MCF 10A (cell line): ENCODE measurements at places on chromosomes 1 and 21.

DNA sequence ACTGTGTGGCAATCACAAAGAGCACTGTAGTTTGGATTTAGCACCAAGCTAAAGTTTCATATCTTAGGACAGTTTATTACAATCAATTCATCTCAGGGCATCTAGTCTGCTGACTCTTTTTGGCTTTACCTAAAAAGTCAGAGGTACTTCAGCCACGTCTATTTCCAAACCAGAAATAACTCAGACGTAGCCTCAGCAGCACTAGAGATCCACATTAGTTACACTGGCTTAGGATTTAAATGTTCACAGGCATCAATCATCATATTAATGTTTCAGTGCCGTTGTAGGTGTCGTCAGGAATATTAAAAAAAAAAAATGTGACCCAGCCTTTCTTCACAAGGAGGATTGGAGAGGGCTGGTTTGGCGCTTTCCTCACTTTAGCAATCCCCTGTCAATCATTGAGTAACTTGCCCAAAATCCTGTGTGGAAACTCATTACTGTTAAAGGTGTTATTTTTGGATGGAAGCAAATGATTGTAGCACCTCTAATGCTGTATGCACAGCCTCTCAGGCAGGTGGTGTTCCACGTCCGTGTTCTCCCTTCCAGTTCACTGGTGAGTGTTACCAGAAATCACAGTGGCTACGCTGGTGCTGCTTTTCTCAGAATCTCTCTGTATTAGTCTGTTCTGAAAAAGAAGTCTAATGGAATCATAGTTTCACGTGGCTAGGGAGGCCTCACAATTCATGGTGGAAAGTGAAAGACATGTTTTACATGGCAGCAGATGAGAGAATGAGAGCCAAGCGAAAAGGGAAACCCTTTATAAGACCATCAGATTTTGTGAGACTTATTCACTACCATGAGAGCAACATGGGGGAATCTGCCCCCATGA lies 45.4 kb downstream of the NEK7 start:
- no peak for DNase-seq

- peak; percentile 85 for DNase-seq
Measured at GRCh38 chr1:245888809-245889208, 618.3 kb downstream of the SMYD3 start.

- peak; percentile 41 for DNase-seq
Measured at GRCh38 chr1:101781201-101781831, 215.4 kb downstream of the OLFM3 start.

DNA sequence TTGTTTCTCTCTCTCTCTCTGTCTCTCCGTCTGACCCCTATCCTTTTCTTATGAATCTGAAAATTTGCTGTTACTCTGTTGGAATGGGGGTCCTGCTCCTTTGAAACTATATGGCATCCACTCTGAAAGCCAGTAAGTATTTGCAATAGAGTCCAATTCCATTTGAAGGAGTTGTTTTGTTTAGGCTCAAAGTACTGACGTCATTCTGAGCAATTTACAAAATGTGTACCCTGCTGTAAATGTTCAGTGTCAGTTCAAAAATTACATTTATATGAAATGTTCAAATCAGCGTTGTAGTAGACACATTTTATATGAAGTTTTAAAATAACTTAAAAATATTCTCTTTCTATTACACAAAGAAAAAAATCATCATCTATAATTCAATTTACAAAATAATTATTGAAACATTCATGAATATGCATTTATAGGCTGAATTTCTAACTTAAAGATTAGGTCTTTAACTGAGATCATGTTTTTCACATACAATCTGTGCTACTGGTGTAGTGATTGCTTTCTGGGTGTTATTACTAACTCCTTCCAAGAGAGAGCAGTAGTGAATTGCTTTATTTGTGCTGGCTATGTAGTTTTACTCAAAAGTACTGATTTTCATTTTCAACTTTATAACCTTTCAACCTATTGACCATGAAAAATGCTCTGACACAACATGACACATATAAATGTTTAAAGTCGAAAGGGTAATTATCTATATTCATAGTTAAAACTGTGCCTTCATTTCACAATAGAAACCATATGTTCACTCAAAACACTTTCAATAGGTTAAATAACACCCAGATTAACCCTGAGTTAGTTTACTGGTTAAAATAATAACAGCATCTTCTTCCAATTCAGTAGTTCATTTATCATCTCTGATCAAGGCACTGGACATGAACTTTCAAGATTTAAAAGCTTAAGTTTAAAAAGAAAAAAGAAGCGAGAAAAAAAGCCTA lies 253.1 kb upstream of the ADGRL4 start:
- peak; percentile 57 for DNase-seq

DNA sequence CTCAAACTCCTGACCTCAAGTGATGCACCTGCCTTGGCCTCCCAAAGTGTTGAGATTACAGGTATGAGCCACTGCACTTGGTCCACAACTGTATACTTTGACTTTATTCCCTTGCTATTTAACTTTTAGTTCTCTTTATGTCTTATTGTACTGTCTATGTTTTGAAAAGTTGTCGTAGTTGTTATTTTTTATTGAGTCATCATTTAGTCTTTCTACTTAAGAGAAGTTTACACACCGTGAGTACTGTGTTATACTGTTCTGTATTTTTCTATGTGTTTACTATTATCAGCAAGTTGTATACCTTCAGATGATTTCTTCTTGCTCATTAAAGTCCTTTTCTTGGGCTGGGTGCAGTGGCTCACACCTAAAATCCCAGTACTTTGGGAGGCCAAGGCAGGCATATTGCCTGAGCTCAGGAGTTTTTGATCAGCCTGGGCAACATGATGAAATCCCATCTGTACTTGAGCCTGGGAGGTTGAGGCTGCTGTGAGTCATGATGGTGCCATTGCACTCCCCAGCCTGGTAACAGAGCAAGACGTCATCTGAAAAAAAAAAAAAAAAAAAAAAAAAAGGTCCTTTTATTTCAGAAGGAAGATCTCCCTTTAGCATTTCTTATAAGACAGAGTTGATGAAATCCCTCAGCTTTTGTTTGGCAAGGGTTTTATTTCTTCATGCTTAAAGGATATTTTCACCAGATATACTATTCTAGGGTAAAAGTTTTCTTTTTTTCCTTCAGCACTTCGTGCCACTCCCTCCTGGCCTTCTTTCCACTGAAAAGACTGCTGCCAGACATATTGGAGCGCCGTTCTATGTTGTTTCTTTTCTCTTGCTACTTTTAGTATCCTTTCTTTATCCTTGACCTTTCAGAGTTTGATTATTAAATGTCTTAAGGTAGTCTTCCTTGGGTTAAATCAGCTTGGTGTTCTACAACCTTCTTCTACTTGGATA lies 47.6 kb downstream of the TNFSF18 start:
- peak; percentile 95 for DNase-seq

- DNase-seq: no peak
Measured at GRCh38 chr1:31736675-31737074, 27.5 kb downstream of the ADGRB2 start.

GRCh38 chr1:20846461-20847374 lies 59.6 kb upstream of the HP1BP3 start:
- no peak for DNase-seq

DNA sequence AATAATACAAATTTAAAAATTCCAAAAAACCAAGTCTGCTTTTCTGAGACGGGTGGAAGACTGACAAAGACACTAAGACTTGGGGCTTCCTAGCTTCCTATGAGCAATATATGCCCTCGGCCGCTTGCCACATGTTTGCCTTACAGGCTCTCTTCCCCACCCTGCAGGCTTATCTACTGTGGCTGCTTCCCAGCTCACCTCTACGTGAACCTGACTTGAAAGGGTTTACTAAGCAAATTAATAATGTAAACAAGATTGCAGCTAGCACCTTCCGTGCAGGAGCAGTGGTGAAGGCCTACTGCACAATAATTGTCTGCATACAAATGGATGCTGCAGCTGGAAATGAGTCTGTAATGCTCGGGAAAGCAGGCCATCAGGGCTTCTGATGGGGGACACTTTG lies 152.9 kb upstream of the DAB1 start:
- no peak for DNase-seq

DNA sequence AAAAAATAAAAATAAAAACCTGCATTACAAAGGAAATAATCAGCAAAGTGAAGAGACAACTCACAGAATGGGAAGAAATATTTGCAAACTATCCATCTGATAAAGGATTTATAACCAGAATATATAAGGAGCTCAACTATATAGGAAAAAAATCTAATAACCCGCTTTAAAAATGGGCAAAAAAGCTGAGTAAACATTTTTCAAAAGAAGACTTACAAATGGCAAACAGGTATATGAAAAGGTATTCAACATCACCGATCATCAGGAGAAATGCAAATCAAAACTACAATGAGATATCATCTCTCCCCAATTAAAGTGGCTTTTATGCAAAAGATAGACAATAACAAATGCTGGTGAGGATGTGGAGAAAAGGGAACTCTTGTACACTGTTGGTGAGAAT lies 3.8 kb upstream of the GNG5 start:
- no peak for DNase-seq

GRCh38 chr1:207028884-207029650 lies 3.5 kb downstream of the C1orf116 start:
- DNase-seq: peak; percentile 85

GRCh38 chr1:230300322-230301301 lies 125.5 kb downstream of the PGBD5 start:
- DNase-seq: no peak
